ENCODE measurements at places on chromosomes 7 and 10. TPM values are rescaled to one million over a fixed set of nuclear protein-coding genes. Genes with fewer than 3 reads are reported as not detected.

GRCh38 chr10:34075254-34075926 is 739.7 kb downstream of the PARD3 start:
- DNase-seq: no peak

- DNase-seq: no peak
These were observed 10.0 kb downstream of the HHEX start for GRCh38 chr10:92699518-92700381.

DNA sequence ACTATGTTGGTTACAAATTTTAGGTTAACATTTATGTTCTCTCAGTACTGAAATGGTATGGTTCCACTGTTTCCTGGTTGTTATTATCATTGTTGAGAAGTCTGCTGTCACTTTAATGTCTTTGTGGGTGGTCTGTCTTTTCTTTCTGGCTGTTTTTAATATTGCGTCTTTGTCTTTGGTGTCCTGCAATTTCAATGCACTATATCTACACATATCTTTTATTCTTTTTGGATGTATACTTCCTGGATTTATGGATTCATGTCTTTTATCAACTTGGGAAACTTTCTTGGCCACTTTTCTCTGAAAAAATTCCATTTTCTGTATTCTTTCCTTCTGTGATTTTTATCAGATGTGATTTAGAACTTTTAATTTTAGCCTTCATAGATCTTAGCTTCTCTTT is 250.2 kb downstream of the BUB3 start:
- DNase-seq: no peak

GRCh38 chr7:147674705-147675104 is 915.9 kb upstream of the C7orf33 start:
- no peak for DNase-seq

DNA sequence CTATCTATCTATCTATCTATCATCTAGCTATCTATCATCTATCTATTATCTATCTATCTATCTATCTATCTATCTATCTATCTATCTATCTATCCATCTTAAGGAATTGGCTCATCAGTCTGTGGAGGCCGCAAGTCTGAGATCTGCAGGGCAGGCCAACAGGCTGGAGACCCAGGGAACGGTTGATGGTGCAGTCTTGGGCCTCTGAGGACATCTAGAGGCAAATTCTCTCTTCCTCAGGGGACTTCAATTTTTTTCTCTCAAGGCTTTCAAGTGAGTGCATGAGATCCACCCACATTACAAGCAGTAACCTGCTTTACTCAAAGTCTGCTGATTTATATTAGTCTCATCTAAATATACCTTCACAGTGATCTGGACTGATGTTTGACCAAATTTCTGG is 197.0 kb downstream of the GLRX3 start:
- no peak for DNase-seq

DNA sequence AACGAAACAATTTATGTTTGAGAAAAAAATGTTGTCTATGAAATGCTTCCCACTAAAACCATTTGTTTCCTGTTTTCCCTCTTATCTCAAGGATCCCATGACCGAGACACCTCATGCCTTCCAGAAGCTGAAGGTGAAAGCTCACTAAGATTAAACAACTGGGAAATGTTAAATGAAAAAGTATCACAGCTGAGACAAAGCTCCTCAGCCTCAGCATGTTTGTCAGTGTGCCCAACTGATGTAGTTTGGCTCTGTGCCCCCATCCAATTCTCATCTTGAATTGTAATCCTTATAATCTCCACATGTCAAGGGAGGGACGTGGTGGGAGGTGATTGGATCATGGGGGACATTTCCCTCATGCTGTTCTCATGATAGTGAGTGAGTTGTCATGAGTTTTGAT is 327.3 kb downstream of the HTR7 start:
- DNase-seq: no peak

DNA sequence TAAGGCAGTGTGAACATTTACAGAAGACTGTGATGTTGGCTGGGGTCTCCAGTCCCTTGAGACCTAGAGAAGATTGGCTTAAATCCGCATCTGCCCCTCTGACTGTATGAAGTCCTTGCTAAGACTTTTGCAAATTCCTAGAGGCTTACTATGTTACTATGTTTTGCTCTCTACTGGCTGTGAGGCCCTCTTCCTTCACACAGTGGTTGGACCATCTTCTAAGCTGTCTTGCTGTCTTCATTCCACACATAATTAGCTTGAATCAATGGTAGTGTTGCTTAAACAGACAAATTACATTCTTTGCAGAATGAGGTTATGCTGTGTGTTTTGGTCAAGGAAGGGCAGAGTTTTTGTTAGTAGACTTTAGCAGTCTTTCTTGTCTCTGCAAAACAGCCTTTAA is 658.0 kb downstream of the TYW1 start:
- no peak for DNase-seq

- no peak for DNase-seq
These were observed 12.0 kb upstream of the MRPS16 start for GRCh38 chr10:73264423-73264822.

- DNase-seq: no peak
These were observed 827.6 kb downstream of the SORCS1 start for GRCh38 chr10:106336874-106337273.

GRCh38 chr10:31090894-31091607 is 59.4 kb upstream of the ZNF438 start:
- DNase-seq: no peak

Gene PNLIPRP3
- not detected for total RNA-seq

Gene CFAP46
- 5.2 TPM for total RNA-seq

Gene EIF3B
- 57.8 TPM for total RNA-seq

Gene EGFR
- 46.9 TPM for total RNA-seq

Gene C10orf90
- total RNA-seq: not detected

All from cerebellum (tissue), 4 donors.